Posterior cingulate gyrus (tissue), 11 donors: ENCODE measurements at places on chromosomes 11 and 22.
A peak's percentile ranks its signal among the peaks of the same experiment; 100 is the strongest.

- no peak for DNase-seq
Observed at GRCh38 chr11:84924154-84924692, 702.9 kb downstream of the DLG2 start.

DNA sequence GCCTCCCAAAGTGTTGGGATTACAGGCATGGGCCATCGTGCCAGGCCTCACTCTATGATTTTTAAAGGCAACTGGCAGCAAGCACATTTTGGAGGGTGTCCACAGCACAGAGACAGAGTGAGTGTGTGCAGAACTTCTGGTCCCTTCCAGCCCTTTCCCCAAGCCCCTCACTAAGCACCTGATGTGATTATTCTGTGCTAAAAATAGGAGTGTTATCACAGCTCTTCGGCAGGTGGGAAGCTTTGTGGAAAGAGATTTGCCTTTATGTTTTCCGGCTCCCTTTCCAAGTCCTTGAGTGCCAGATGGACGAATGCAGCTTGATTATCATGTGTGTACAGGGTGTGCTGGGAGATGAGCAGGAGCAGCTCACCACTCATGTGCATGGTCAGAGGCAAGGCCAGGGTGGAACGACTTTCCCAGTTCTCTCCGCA is 310.8 kb downstream of the DDX10 start:
- peak; percentile 82 for DNase-seq

DNA sequence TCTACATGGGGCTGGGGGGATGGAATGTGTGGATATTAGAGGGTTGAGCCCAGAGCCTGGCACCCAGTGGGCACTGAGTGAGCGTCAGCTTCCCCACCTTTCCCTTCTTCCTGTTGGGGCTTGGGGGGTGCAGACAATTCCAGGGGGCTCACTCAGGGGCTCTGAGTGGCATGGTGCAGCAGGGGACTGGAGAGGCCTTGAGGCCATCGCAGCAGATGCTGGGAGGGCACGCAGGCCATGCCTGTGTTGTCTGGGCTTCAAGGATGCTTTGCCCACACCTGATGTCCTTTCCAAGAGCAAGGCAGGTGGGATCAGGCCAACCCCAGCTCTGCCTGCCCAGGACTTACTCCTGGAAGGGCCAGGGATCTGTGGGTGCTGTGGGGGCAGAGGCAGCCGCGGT is 11.2 kb upstream of the TTLL12 start:
- no peak for DNase-seq

DNA sequence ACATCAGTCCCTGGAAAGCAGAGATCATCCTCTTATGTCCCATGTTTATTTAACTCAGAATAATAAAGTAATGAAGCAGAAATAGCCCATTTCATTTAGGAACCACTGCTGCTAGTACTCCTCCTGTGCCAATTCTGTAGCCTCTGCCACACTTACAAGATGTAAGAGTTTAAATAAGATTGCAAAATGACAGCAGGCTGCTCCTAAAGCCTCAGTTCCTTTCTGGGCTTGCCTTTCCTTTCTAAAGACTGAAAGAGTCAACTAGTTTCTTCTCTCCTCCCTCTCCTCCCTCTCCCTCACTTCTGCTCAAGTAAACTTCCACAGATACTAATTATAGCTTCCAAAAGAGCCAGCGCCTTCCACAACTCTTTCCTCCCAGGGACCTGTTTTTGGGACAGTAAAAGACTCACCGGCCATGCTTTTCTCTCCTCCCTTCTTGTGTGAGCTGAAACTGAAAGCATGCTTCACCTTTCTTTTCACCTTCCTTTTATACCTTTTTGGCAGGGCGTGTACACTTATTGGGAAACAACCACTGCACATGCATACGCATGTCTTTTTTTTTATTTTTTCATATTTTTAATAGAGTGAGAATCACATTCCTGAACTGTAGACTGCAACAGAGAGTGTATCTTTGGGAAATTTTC is 26.1 kb upstream of the CARD16 start:
- DNase-seq: no peak

DNA sequence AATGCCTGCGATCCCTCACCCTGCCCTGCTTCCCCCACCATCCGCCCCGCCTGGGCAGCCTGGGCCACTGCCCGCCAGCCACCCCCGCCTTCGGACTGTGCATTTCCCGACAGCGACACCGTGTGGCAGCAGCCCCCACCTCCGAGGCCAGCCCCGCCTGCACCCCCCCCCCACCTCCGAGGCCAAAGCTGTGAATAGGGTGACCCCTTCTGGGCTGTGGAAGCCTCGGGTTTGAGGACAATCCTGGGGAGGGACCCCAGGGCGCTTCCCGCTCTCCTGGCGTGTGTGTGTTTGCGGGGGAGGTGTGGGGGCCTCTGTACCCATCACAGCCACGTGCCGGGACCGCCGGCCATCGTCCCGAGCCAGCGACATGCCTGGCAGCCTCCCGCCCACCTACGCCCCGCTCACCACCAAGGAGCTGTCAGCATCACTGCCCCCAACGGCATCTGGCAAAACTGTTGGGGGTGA is 33.8 kb upstream of the PPARA start:
- peak; percentile 93 for DNase-seq

- no peak for DNase-seq
Observed at GRCh38 chr22:27340047-27340446, 461.5 kb downstream of the MN1 start.

DNA sequence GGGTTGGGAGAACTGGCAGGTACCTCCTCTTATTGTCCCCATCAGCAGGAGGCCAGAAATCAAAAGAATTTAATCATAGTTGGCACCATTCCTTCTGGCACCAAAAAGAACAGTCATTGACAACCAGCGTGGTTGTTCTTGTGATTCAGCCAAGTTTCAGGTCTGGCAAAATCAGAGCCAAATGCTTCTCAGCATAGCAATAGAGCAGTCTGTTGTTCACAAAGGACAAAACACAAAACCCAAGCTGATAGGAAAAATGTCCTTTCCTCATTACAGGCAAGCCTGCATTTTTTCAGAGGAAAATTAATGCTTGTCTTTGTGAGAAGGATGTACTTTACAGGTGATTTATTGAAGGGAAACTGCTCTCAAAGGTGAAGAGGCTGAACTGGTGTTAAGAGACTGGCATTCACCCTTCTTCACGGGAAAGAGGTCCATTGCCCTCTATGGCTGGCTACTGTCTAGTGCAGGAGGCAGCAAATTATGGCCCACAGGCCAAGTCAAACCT is 241.8 kb upstream of the ARHGAP42 start:
- DNase-seq: peak; percentile 9

DNA sequence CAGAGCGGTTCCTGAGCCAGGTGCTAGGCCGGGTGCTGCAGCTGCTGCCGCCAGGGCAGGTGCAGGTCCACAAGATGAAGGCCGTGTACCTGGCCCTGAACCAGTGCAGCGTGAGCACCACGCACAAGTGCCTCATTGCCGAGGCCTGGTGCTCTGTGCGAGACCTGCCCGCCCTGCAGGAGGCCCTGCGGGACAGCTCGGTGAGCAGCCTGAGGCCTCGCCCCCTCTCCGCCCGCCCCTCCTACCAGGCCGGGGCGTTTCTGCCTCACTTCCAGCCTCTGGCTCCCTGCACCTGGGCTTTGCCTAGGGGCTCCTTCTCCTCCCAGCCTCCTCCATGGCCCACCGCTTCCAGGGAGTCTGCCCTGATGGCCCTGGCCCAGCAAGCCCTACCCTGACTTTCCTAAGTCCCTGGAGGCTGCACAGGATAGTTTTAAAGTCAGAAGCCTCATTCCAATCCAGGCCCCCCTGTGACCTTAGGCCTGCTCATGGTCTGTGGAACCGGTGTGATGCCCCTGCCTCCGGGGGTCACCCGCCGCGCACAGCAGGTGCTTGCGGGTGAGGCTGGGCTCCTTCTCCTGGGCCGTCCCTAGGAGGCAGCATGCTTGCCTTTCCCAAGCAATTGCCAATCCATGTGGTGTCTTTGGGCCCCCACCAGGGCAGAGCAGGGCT is 5.5 kb downstream of the TCIRG1 start:
- peak; percentile 76 for DNase-seq

GRCh38 chr22:19730655-19731360 is 7.5 kb downstream of the GP1BB start:
- DNase-seq: peak; percentile 91
